Activated T-helper 1 cell treated with anti-CD3 and anti-CD28 coated beads, Interleukin-2, amount 50 U/mL, for 16 hours (primary cell): ENCODE measurements at places on chromosomes 13 and 19.

DNA sequence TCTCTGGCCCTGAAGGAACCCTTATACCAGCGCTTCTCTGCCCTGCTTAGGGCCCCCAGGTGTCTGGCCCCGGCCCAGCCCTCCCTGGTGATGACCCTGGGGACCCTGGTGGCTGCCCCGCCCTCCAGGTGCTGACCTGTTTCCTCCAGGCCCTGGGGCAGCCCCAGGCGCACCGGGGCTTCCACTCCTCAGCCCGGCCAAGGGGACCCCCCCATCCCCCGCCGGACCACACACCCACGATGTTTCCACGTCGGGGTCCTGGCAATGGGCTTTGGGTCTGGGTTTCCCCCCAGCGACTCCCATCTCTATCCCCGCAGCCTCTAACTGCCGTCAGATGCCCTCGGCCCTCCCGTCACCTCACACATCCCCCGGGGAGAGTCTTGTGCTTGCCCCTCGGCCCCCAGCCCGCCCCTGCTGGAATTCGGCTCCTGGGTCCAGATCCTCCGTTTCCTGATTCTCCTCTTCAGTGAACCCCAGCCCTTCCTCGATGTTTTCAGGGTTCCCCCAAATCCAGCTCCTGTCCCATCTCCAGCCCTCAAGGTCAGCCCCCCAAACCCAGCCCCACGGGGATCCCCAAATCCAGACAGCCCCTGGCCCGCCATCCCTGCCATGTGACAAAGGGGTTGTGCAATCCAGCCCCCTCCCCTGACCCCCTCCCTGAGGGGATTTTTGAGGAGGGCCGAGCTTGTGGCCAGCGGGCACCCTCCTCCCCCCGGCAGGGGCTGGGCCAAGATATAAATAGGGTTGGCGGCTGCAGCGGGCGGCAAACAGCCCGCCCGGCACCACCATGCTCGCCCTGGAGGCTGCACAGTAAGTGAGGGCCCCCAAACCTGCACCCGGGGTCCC, at the start of gene SPIB:
TSS of gene SPIB (plus strand) at position 763 of the 846 bp plus-strand sequence. CDS start at position 788, 25 bp downstream.
- no peak for DNase-seq

GRCh38 chr13:29593605-29594297, 1.7 kb downstream of the SLC7A1 start:
- DNase-seq: no peak

GRCh38 chr13:21164631-21165030, 11.7 kb downstream of the SKA3 start:
- no peak for DNase-seq

DNA sequence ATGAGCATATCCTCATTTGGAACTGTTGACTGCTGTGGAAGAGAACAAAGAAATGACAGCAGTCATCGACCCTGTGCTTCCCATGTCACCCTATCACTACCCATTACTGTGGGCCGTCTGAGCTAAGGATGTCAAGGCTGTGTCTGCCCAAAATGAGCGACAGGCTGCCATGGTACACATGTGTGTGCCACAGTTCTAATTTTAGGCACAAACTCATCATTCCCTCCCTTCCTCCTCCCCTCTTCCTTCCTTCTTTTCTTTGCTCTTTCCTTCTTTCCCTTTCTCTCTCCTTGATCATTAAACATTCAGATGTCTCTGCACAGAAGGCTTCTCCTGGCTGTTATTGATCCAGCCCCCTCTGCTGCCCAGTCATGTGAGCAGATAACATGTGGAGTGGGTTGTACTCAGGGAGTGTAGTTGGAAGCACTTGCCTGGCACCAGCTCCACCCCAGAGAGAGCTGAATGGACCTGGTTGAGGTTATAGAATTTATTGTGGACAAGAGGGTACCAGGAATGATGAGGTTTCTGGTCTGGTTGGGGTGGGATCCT, 6.3 kb downstream of the FGF9 start:
- no peak for DNase-seq

GRCh38 chr13:52638666-52639328, 3.4 kb upstream of the HNRNPA1L2 start:
- no peak for DNase-seq
